ENCODE measurements at places on chromosomes 12 and 14.

- peak; percentile 28 for DNase-seq
These were observed 50.9 kb downstream of the BTBD7 start for GRCh38 chr14:93281937-93282336.

- DNase-seq = no peak
These were observed 1226.5 kb downstream of the GALC start for GRCh38 chr14:86766469-86766868.

GRCh38 chr12:98788396-98788795 lies 143.3 kb downstream of the APAF1 start:
- no peak for DNase-seq

GRCh38 chr14:28767853-28768741 lies 1.5 kb downstream of the FOXG1 start:
- no peak for DNase-seq

- peak; percentile 49 for DNase-seq
These were observed 15.4 kb downstream of the PXN start for GRCh38 chr12:120249875-120250795.

DNA sequence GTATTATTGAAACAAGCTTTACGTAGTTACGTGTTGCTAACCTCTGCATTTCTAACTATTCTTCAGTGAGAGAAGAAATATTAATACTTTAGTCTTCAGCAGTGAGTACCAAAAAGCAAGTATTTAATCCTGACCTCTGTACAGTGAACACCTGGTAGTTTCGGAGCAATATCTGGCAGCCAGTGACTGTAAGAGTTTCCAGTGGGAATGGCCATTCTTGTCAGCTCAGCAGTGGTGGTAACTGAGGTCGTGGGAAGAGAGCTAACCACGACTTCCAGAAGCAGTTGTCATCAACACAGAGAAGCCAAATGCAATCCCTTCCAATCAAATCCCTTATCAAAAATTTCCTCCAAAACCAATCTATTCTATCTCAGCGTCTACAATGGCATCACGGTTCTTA lies 1500.2 kb upstream of the FLRT2 start:
- DNase-seq = no peak

DNA sequence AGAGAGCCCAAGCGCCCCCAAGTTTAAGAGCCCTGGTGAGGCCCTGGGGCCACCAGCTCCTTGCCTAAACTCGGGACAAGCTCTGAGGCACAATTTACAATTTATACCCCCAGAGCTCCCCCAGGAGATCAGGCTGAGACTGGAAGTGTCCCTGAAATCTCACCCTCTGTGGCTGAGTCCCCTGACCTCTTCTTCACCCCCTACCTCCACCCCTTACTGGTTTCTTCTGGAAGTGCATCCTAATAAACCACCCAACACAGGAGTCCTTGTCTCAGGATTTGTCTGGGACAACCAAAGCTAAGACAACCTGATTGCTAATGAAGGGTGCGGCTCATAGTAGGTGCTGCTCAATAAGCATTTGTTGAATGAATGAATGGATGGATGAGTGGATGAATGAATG lies 206.4 kb downstream of the BCL11B start:
- no peak for DNase-seq

DNA sequence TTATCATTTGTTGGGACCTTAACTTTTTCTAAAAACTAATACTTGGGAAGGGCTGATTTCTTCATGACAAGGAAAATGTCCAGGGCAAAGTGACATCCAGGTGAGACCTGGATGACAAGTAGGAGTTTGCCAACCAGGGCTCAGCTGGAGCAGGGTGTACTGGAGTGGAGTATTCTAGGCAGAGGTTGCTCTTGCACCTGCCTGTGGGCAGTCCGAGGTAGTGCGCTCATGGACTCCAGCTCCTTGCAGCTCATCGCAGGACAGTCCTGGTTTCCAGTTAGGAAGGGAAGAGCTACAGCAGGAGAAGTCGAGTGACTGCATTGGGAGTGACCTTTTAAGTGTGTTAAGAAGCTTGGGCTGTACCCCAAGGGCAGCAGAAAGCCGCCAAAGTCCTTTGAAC lies 175.9 kb downstream of the PELI2 start:
- DNase-seq = no peak

DNA sequence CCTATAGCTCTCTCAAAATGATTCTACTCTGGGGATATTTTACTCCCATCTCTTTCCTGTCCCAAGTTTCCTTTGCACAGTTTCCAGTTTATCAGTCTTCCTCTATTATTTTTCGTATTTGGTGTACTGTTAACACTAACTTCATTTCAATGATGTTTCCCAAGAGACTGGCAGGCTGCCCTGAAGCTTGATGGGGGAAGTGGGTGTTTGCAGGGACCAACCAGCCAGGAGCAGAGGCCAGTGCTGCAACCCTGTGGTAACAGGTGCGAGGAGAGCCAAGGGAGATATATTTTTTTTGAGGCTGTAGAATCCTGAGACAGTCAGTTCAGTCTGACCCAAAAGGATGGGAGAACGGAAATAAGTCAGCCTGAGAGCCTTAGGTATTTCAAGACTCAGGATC lies 11.8 kb upstream of the CEBPE start:
- peak; percentile 59 for DNase-seq

GRCh38 chr12:89923091-89923490 lies 214.5 kb upstream of the ATP2B1 start:
- no peak for DNase-seq

DNA sequence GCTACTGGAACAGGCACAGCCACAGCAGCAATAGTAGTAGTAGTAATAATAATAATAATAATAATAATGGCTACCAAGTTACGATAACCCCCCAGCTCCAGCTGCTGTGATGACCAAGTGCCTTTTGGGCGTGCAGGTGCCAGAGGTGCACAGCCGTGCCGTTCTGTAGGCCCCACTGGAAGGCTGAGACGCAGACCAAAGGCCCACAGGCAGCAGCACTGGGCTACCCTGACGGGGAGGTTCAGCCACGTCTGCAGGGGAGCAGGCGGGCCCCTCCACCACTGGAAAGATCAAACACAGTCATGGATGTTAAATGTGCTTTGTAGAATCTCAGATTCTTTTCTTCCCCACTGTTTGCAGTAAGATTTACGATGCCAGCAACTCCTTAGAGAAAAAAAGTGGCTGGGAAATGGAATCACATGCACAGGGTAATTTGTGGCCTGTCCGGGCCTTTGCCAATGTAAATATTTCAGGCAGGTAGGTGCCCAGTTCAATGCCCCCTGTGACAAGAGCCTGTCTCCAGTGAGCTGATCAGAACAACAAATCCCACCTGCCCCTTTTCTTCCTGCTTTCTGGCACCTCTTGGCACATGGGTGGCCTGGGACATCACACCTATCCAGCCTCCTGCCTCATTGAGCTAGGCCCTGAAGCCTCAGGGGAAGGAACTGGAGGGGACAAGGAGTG lies 32.6 kb downstream of the CCDC85C start:
- no peak for DNase-seq

DNA sequence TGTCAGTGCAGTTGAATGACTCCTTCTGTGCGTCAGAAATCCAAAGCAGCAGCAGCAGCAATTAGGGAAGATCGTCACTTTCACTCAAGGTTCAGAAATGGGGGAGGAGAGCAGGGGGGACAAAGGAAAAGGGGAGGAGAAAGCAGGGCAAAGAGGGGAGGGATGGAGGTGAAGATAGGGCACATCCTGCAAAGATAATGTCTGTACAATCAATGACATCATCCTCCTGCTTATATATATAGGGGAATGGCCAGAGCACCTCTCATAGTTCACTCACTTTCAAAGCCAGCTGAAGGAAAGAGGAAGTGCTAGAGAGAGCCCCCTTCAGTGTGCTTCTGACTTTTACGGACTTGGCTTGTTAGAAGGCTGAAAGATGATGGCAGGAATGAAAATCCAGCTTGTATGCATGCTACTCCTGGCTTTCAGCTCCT lies at the start of gene NTS:
Gene NTS, plus strand, starts transcription at position 265 of the 431 bp plus-strand sequence. Its CDS starts 109 bp downstream, at position 374.
- DNase-seq = no peak

GRCh38 chr14:93734086-93734822 lies 54.0 kb downstream of the PRIMA1 start:
- no peak for DNase-seq

DNA sequence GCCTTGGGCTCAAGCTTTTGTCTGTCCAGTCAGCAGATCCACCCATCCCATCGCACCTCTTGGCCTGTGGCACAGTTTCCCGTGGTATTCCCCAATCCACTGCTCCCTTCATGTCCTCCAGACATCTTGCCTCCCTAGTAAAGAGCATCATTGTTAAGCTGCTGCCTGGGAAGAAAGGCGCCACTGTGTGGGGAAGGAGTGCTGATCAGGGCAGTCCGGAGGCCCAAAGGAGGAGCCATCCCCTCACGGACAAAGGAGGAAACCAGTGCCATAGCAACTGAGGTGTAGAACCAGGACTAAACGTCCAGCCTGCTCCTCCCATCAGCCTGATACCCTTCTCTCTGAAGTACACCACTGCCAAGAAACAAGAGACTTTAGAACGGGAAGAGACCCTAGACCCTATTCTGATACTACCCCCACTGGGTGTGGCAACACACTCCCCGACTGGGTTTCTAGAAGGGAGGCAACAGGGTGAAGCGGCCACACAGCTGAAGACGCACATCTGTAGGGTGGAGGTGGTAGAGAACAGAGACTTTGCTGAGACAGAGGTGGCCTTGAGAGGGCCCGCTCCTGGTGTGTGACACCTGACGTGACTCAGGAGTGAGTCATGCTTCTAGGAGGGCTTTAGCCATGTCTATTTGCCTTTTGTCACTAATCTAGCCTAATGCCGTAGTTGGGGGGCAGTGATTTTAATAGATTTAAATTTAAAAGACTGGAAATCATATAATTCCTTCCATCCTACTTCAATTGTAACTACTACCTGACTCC lies 185.0 kb downstream of the DPF3 start:
- DNase-seq = no peak

DNA sequence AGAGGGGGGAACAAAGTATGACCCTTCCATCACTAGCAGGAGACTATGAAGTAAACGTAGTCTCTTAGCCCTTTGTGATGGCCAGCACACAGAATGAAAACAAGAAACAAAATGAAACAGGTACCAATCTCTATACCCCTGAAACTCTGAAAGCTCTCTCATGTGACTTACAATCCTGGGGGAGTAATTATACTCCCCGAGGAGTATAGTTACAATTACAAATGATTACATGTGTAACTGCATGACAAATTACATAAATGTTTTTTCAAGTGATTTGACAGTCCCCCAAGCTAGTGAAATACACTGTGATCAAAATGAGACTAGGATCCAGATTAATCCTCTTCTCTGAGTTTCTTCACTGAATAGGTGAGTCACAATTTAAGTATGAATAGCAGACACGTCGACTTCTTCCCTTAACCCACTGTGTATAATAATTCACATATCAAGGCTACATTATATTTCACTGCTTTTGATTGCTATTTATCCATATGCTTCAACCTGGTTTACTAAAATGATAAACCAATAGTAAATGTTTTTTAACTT lies 74.0 kb downstream of the SPTSSA start:
- DNase-seq = no peak

- peak; percentile 98 for DNase-seq
These were observed at the start of the genes ZNF10 and ZNF891 for GRCh38 chr12:133130038-133130807. Gene ZNF10 (plus strand): TSS chr12:133130627. CDS start chr12:133144493, 13,866 bp downstream. Gene ZNF891 (minus strand): TSS chr12:133130274. CDS start chr12:133121918, 8,356 bp downstream.

- no peak for DNase-seq
These were observed 122.7 kb upstream of the FAR2 start for GRCh38 chr12:29026419-29026818.

GRCh38 chr12:112792301-112792700 lies 753 bp downstream of the RPH3A start:
- no peak for DNase-seq

DNA sequence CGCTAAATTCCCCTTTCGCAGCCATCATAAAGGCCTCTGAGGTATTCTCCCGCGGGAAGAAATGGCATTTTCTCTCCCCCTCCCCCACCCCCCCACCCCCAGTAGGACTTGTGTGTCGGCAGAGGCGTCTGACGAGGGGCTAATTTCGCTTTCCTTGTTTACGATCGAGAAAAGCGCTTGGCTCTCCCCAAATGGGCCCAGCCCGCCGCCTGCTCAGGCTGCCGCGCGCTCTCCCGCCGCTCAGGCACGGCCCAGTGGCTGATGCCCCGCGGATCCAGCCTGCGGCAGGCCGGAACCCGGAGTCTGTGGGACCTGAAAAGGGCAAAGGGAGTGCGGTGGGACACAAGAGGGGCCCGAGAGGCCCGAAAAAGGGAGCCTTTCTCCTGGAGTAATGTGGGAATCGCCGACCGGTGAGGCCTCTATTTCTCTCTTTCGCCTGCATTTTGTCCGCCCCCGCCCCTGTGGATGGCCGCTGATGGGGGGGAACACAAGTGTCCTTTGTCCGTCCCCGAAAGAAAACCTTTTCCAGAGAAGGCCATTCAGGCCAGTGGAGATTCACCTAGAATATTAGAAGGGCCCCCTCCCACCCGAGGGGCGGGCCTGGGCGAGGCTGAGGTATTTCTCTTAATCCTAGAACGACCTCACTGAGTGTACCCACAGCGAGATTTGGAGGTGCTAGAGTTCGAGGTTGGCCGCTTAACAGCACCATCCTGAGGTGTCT lies 9.0 kb upstream of the HOXC6 start:
- no peak for DNase-seq

- DNase-seq = no peak
These were observed 115.4 kb downstream of the ADAMTS20 start for GRCh38 chr12:43436597-43436996.

DNA sequence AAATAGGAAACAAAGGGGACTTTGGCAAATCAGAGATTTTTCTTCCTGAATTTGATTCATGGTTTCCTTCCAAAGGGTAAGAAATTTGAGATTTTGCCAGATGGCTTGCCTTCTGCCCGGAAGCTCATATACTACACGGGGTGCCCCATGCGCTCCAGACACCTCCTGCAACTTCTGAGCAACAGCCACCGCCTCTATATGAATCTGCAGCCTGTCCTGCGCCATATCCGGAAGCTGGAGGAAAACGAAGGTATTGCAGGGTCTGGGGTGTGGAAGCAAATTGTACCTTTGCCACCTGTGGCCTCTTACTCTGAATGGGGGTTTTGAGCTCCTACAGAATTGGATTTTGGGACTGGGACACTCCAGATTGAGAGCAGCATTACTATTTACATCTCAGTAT lies 63.5 kb downstream of the FRMD6 start:
- no peak for DNase-seq

- peak; percentile 49 for DNase-seq
These were observed 266.9 kb downstream of the KTN1 start for GRCh38 chr14:55846826-55847446.

GRCh38 chr12:58285551-58285950 lies 344.2 kb downstream of the ATP23 start:
- no peak for DNase-seq

GRCh38 chr14:52871606-52872005 lies 79.2 kb downstream of the FERMT2 start:
- DNase-seq = no peak

DNA sequence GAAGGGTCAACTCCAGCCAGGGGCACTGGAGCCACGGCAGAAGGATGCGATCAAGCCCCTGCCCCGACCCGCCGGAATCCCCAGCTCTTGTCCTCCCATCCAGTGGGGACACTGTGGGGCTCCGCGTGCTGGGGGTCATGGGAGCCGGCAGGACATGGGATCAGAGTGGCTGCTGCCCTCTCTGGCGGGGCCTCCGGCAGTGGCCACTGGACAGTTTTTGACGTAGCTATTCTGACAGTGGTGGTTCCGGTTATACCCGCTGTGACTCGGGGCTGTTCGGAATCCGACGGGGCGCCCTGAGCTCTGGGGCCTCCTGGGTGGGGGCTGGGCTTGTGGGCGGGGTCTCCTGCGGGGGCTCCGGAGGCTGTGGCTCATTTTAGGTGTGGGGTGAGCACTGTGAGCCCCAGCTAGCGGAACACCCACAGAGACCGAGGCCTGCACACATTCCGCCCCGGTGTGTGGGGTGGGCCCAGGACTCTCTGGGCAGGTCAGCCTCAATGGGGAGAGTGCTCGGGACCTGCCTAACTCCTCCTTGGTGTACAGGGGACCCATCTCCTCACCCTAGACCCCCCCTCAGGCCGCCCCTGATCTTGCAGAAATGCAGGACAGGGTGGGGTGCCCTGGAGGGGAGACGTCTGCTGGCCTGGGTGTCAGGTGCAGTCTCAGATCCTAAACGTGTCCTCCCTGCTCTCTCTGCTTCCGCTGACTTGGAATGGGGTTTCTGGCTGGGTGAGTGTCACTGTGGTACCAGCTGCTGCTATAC lies 374.2 kb downstream of the TMEM121 start:
- no peak for DNase-seq

Measured in fibroblast of pulmonary artery (primary cell).